ENCODE measurements at places on chromosomes 5 and 9. TPM values are rescaled to one million over a fixed set of nuclear protein-coding genes. Genes with fewer than 3 reads are reported as not detected.

Gene SPAG8
- 18.4 TPM for total RNA-seq

Gene FAT2
- total RNA-seq: under 0.01 TPM

DNA sequence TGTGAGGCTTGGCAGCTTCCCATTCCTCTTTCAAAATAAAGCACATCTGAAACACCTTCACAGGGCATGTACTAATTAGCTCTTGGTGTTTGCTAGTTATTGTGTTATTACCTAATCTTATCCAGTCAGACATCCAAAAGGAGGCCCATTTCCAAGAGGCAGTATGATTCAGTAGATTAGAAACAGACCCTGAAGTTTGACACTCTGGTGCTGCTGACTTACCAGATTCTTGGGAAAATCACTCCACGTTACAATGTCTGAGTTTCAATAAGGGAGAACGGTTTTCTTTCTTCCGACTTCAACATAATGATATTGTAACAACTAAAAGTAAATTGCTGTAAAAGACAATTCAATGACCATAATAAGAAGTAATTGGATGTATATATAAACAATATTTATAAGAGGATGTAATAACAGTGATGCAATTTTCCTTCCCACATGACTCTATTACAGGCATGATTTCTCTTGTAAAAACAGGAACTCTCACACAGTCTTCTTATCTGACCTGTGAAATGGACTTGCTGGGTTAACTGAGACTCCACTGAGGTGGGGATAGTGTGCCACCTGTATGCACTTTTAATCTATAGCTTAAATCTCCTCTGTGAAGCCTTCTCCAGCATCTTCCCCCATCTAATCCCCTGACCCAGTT is 181.3 kb upstream of the ELL2 start:
- no peak for DNase-seq

DNA sequence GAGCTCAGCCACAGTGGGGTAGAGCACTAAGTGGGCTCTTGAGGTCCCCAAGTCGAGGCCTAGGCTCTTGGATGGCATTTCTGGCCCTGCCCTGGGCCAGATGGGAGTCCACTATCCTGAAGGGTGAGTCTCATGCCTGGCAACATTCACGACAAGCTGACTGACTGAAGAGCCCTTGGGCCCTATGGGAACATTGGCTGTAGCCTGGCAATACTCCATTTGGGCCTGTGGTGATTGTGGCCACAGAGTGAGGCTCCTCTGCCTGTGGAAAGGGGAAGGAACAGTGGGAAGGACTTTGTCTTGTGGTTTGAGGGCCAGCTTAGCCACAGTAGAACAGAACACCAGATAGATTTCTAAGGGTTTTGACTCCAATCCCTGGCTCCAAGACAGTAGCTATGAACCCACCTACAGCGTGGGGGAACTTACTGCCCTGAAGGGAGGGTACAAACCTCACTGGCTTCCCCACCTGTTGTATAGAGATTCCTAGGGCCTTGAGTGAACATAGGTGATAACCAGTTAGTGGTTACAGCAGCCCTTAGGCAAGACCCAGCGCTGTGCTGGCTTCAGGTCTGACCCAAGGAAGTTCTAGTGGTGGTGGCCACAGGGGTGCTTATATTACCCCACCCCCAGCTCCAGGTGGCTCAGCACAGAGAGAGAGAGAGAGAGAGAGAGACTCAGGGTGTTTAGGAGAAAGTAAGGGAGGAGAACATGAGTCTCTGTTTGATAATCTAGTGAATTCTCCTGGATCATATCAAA is 72.4 kb downstream of the KIAA0825 start:
- peak; percentile 57 for DNase-seq

DNA sequence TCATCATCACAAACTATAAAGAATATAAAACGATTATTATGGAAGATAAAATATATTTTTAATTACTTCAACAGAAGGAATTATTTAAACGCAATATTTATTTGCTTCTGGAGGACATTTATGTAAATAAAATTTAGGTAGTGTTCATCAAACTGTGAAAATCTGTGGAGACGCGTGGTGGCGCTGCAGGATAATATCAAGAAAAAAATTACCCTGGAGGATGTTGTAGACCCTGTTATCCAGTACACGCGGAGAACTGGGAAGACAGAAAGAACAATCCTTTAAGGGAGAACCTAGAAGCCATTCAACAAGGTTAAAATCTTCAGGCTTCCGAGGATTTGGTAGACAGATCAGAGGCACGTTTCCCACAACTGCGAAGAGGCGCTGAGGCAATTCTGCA is at the start of gene PCDHB12:
Gene PCDHB12 (plus strand): TSS at position 242 of the 400 bp plus-strand sequence. CDS start 189 bp downstream, outside the sequence.
- DNase-seq: no peak

DNA sequence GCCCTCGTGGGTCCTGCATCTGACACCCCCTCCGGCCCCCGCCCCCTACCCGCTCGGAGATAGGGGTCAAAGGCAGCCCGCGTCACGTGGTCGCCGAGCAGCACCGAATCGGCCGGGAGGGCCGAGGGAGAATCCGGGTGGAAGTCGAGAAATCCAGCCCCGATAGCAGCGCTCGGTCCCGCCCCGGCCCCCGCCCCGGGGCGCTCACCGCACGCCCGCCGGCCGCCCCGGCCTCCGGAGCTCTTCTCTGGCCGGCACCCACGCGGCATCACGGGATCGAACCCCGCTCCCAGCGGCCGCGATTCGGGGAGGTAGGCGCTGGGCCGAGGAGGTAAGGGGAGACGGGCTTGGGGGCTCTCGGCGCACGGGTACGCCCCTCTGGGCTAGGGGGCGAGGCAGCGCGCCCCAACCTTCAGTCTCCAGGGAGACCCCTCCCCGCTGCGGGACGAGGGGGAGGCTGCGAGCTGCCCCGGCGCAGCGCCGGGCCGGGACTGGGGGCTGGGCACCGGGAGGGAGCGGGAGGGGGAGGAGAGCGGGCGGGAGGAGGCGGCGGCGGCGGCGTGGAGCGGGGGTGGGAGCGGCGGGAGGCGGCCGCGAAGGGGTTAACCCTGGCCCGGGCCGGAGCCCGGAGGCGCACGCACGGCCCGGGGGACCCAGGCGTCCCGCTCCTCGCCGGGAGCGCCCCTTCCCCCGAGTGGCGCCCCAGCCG is 22.1 kb upstream of the NDST1 start:
- peak; percentile 62 for DNase-seq

GRCh38 chr5:176153741-176154140 is 84.5 kb upstream of the SIMC1 start:
- no peak for DNase-seq

- DNase-seq: peak; percentile 67
Observed at GRCh38 chr5:179342577-179342976, 2.7 kb downstream of the ADAMTS2 start.

GRCh38 chr9:129245276-129245675 is 67.2 kb upstream of the IER5L start:
- peak; percentile 58 for DNase-seq

DNA sequence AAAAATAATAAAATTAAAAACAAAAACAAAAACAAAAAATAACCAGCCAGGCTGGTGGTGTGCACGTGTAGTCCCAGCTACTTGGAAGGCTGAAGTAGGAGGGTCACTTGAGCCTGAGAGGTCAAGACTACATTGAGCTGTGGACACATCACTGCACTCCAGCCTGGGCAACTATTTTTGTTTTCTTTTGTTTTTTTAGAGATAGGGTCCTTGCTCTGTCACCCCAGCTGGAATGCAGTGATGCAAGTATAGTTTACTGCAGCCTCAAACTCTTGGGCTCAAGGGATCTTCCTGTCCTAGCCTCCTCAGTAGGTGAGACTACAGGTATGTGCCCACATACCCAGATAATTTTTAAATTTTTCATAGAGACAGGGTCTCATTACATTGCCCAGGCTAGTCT is 80.6 kb downstream of the CEMIP2 start:
- no peak for DNase-seq

GRCh38 chr9:135592331-135592590 is 30.7 kb downstream of the PAEP start:
- peak; percentile 14 for DNase-seq

DNA sequence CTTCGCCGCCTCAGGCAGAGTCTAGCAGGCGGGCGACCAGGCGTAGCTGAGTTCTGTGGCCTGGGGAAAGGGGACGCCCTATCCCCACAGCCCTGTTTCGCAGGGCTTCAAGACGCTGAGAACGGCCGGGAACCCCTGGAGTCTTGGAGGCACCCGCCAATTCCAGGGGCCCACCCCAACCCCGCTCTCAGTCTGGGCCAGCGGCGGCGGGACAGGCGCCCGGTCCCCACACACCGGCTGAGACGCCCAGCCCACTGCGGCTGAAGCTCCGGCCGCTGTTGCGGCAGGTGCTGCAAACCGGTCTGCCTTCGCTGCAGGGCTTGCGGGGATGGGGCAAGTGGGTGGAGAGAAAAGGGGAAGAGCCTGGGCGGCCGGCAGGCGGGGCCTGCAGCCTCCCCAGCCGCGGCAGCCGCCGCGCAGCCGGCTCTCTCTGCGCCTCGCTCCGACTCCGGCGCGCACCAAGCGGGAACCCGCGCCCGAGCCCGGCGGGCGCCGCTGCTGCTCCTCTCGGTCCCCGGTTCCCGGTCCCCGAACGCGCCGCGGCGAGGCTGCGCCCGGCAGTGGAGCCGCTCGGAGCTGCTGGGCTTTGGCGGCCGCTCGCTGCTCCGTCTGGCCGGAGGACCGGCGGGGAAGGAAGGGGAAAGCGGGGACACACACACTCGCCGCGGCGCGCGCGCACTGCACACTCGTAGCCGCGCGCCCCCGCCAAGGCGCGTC is at the start of gene PIP5K1B:
Gene PIP5K1B (plus strand): TSS at position 427 of the 717 bp plus-strand sequence. CDS start 117,375 bp downstream, outside the sequence.
- peak; percentile 95 for DNase-seq

- DNase-seq: no peak
Observed at GRCh38 chr9:78857373-78858225, 560.7 kb downstream of the PSAT1 start.

Gene CDC20B
- 0.33 TPM for total RNA-seq

Gene MYOT
- not detected for total RNA-seq

- DNase-seq: no peak
Observed at GRCh38 chr5:126443374-126443851, 20.2 kb downstream of the GRAMD2B start.

Gene DMRT2
- not detected for total RNA-seq

Gene CATSPER3
- total RNA-seq: not detected

- DNase-seq: no peak
Observed at GRCh38 chr5:15263406-15263805, 236.6 kb upstream of the FBXL7 start.

DNA sequence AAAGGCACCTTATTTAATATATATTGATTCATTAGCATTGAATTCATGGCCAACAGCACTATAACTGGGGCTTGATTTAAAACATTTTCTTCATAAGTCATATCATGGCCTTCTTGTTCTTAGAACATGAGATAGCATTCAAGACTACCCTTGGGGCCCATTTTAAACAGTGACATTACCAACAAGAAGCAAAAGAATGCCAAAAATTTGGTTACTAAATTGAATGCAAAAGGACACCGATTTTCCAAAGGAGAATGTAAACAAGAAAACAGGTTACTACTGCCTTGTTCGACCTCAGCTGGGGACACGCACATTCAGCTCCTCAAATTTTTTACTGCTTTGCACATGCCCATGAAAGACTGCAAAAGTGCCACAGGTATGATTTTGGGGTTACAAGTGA is 219.4 kb upstream of the TLE4 start:
- no peak for DNase-seq

DNA sequence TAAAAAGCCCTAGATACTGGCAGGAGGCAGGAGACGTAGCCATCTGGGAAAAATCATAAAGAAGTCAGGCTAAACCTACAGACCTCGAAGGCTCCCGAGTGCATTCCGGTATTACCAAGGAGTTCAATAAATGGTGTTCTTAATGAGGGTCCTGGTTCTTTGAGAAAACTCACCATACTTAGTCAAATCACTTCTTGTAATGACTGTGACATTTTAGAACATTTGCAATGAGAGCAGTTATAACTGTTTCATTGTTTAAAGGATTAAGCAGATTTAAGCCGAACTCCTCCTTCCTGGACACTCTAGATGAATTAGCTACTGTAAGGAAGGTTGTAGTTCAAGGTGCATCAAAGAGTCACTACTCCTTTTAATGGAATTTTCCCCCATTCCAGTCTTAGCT is 67.8 kb downstream of the EFNA5 start:
- DNase-seq: no peak

- DNase-seq: no peak
Observed at GRCh38 chr5:160230686-160231527, 1.6 kb downstream of the FABP6 start.

DNA sequence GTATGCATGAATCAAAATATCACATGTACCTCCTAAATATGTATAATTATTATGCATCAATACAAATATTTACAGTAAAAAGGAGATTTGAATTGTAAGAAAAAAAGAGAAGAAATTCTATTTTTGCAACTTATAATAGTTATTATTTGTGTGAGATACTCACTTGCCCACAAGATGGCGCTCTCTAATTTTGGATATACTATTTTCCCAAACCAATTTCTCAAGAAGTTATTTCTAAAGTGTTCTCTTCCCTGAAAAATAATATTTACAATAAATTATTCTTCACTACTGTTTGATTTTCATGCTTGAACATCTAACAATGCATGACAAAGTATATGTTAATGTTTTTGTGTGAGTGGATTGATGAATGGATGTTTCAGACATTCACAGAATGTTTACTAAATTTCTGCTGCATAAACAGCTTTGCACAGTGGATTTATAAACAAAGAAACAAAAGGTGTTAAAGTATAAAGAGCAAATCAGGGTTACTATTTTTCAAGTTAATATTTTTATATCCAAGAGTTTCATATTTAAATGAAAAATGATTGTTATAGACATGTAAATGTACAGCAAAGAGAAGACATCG is 503.4 kb downstream of the PDE4D start:
- no peak for DNase-seq

Gene TENT4A
- total RNA-seq: 26.6 TPM

Gene CLIC3
- 41.9 TPM for total RNA-seq

DNA sequence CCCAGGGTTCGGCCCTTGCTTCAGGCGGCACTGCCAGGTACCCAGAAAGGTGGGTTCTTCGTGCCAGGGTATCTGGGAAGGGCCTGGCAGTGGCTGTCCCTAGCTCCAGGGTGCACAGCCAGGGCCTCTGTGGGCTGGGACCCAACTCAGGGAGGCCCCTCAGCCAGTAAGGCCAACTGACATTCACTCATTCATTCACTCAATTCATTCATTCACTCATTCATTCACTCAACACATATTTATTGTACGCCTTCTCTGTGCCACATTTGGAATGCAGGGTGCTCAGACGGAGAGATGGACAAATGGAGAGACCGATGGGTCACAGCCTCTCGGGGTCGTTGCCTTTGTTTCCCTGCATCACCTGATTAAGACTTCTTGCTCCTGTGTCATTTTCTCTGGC is 154.9 kb downstream of the GAPVD1 start:
- DNase-seq: no peak

DNA sequence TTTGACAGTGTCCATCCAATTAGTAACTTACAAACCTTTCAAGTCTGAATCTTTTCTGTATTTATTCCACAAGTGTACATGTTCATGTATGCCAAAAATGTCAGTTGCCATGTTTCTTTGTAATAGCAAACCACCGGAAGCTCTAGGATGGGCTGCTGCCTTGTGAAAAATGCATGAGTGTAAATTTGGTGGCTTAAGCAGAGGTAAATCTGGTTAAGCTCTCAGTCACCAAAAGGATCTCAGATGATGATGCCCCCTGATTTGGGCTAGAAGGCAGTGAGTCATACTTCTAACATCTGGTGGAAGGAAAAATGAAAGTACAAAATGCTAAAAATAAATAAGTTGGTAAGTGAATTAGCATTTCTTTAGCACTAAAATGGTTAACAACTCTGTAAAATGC is 567.5 kb downstream of the ELAVL2 start:
- no peak for DNase-seq

GRCh38 chr5:43017428-43017815 is 22.7 kb downstream of the ANXA2R start:
- no peak for DNase-seq

Measured in upper lobe of left lung (tissue), 6 donors.